NCI-H187 treated with DMSO at 0.1 percent for 48 hours (cell line): ENCODE measurements at places on chromosomes 1 and 21.

GRCh38 chr21:38356883-38357625 lies 100.3 kb downstream of the KCNJ15 start:
- DNase-seq = no peak

DNA sequence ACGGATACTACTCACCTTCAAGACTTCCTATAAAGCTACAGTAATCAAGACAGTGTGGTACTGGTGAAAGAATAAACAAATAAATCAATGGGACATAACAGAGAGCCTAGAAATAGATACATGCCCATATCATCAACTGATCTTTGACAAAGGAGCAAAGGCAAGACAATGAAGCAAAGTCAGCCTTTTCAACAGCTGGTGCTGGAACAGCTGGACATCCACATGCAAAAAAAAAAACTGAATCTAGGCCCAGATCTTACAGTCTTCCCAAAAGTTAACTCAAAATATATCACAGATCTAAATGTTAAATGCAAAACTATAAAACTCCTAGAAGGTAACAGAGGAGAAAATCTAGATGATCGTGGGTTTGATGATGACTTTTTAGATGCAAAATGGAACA lies 170.3 kb downstream of the MIS18A start:
- no peak for DNase-seq

GRCh38 chr1:17170571-17170970 lies 34.4 kb upstream of the PADI1 start:
- DNase-seq = no peak

DNA sequence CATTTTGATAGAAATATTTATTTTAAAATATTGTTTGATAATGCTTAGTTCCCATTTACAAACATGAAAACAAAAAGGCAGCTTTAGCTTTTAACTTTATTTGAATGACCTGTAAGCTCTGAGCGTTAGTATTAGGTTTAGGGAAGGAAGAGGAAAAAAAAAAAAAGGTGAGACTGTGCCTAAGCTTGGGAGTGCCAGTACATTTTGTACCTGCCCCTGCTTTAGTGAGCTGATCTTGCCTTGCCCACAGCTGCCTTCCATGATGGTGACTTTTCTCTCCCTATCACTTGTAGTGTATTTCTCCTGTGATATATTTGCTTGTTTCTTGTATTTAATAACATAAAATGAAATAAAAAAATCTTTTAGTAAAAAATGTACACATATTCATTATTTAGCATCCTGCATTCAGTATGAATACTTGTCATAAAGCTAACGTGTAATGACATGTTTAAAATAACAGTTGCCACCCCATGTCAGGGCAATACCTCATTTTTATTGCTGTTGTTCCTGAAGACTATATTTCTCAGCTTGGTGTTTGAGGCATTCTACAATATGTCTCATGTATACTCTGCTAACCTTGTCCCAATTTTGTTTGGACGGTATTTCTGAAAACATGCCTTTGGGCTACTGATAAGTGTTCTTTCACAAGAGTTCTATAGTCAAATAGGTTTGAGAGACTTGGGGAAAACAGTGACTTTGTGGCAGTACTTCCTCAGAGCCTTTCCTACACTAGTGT lies 76.3 kb downstream of the NEK7 start:
- no peak for DNase-seq

- DNase-seq = no peak
These were observed 5.6 kb downstream of the CAMK2N1 start for GRCh38 chr1:20480243-20480944.

- no peak for DNase-seq
These were observed 48.9 kb downstream of the CHML start for GRCh38 chr1:241591317-241591716.

GRCh38 chr1:11465307-11465706 lies 13.6 kb upstream of the DISP3 start:
- no peak for DNase-seq

- no peak for DNase-seq
These were observed 1.6 kb downstream of the PIGR start for GRCh38 chr1:206944703-206945102.

DNA sequence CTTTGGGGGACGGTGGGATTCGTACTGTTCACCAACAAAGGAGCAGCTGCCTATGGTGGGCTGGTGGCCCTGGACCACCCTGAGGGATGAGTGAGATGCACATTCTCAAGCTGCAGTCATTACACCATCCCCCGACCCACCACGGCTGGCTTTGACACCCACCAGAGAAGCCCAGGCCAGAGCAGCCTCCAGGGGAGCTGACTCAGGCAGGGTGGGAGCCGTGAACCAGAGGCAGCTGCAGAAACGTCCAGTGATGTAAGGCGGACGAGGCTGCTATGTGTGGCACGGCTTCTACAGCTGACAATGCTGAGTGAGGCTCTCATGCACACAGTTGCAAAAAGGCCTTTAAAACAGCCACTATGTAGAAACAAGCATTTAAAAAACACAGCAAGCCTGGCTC lies 40.1 kb downstream of the CHAF1B start:
- no peak for DNase-seq

DNA sequence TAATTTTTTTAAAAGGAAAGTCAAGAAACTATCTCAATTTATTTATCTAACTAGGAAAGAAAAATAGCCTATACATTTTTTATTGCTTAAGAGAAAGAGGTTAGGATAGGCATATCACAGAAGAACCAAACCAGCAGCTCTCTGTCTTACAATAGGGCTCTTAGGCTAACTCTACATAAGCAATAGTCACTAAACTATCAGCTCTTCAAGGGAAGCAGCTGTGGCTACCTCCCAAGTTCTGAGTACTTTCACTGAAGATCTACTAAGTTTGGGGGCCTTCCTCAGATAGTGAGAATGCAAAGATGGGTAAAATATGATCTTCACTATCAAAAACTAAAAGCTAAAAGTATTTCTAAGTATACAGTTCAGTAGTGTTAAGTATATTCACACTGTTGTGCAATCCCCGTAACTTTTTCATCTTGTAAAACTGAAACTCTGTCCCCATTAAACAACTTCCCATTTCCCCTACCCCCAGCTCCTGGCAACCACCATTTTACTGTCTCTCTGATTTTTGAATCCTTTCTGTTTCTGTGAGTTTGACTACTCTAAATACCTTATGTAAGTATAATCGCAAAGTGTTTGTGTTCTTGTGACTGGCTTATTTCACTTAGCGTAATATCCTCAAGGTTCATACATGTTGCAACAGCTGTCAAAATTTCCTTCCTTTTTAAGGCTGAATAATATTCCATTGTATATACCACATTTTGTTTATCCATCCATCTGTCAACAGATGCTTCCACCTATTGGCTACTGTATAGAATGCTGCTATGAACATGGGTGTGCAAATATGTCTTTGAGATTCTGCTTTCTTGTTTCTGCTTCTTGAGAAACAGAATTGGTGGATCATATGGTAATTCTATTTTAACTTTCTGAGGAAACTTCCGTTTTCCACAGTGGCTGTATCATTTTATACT lies 73.3 kb downstream of the ACBD6 start:
- DNase-seq = no peak

DNA sequence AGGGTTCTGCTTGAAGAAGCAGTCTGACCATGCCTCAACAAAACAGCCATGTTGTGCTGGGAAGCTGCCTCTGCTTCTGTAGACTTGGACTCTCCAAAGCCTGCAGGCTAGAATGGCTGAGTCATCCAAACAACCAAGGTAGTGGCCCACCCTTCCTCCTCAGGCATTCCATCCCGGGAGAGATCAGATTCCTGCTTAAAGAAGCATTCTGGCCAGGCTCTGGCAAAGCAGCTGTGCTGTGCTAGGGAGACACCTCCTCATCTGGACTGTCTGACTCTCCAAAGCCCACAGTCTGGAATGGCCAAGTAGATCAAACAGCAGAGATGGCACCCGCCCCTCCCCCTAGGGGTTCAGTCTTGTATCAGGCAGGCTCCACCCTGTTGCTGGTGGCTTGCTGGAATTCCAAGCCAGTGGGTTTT lies 38.3 kb upstream of the F3 start:
- DNase-seq = no peak

GRCh38 chr21:15826908-15827601 lies 97.3 kb downstream of the USP25 start:
- DNase-seq = no peak

GRCh38 chr1:217021956-217022355 lies 298.7 kb upstream of the ESRRG start:
- no peak for DNase-seq

- DNase-seq = no peak
These were observed 19.7 kb upstream of the GNG4 start for GRCh38 chr1:235669277-235669676.

DNA sequence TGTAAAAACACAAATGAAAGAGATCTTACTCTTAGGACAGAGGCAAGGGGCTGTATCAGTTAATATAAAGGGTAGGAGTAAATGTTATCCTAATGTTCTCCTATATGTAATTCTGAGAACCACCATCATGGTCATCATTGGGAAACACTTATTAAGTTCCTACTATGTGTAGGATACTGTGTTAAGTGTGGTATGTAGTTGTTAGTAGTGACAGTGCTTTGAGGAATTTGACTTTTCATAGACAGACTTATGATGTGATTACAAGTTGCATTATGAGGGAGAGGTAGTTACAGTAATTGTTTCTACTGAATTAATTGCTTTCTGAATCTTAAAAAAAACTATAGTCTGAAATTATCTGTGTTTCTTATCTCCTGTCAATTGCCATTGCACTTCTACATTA lies 51.8 kb upstream of the PGD start:
- DNase-seq = no peak

DNA sequence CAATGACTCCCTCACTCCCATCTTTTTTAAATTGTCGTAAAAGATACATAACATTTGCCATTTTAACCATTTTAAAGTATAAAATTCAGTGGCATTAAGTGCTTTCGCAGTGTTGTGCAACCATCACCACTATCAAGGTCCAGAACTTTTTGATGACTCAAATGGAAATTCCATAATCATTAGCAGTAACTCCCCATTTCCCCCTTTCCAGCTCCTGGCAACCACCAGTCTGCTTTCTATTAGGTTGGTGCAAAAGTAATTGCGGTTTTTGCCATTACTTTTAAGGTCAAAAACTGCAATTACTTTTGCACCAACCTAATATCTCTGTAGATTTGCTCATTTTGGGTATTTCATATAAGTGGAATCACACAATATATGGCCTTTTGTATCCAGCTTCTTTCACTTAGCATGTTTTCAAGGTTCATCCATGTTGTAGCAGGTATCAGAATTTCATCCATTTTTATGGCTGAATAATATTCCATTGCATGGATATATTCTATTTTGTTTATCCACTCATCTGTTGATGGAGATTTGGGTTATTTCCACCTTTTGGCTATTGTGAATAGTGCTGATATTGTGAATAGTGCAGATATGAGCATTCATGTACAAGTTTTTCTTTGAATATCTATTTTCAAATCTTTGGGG lies 159.7 kb downstream of the HIVEP3 start:
- no peak for DNase-seq

DNA sequence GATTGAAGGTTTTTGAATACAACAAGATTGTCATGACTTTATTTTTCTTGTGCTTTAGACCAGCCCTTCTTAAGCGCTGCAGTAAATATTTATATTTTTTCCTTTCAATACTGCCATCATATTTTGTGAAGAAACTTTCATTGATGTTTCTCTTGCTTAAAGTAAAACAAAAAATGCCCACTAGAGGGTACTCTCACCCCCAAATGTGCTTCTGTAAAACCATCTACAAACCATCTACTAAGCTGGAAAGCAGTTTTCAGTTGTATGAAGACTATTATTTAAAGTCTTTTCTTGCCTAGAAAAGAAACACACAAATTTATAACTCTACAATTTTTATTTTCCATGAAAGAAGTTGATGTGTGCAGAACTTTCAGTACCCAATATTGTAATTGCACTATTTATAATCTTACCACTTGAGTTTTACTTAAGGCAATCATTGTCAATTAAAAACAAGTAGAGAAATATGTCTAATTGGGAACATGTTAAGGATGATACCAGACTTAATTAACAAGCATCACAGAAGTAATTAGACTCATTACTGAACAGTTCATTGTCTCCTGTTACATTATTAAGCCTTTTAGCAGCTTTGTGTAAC lies 10.7 kb downstream of the LEPR start:
- no peak for DNase-seq

DNA sequence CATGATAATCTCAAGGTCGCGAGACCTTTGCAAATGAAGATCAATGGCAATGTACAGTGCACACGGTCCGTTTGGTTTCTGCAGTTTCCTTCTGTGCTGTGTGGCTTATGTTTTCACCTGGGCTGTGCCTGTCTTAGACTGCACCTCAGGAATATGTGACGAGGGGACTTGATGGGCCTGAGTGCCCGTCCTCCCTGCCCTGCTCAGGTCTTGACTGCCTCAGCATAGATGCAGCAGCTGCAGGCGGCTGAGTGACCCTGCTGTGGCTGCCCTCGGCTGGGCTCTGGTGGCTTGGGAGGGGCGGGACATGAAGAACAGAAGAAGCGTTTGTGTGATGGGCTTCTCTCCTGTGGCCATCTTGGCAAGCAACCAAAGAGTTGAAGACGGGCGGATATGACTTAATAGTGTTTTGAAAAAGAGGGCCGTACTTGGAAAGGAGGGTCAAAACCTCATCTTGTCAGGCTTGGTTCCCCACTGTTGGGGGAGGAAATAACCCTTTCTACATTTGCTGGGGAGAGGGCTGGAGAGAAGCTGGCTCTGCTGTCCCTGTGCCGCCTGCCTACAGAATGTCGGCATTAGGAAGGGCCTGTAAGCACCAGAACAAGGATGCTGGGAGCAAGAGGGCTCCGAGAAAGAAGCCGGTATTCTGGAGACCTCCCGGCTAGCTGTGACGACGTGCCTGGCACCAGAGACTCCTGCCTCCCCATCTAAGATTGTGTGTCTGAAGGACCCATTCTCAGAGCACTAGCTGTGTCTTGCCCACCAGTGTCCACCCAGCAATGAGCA lies 7.1 kb downstream of the MYBPHL start:
- DNase-seq = no peak

- DNase-seq = no peak
These were observed 91.1 kb downstream of the NIBAN1 start for GRCh38 chr1:184882957-184883815.

DNA sequence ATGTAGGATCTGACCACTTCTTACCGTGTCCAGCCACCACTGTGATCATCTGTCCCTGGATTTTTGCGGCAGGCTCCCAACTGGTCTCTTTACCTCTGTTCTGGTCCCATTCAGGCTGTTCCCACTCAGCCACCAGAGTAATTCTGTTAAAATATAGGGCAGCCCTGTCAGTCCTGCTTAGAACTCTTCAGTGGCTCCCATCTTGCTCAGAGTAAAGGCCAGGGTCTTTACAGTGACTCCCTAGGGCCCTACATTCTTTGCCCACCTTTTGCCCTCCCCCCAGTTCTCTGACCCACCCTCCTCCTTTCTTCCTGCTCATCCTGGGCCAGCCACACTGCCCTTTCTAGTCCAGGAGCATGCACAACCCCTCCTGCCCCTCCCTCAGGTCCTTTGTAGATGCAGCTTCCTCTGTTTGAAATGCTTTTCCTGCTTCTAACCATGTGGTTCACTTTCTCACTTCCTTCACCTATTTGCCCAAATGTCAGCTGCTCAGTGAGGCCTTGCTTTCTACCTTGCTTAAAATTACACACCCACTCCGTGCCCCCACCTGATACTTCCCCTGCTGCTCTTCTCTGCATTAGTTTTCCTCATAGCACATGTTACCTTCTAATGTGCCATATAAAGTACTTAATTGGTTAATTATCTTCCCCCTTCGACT lies 7.8 kb downstream of the UBIAD1 start:
- no peak for DNase-seq
